Dermis microvascular lymphatic vessel endothelial cell (primary cell): ENCODE measurements at places on chromosomes 16 and 17.

DNA sequence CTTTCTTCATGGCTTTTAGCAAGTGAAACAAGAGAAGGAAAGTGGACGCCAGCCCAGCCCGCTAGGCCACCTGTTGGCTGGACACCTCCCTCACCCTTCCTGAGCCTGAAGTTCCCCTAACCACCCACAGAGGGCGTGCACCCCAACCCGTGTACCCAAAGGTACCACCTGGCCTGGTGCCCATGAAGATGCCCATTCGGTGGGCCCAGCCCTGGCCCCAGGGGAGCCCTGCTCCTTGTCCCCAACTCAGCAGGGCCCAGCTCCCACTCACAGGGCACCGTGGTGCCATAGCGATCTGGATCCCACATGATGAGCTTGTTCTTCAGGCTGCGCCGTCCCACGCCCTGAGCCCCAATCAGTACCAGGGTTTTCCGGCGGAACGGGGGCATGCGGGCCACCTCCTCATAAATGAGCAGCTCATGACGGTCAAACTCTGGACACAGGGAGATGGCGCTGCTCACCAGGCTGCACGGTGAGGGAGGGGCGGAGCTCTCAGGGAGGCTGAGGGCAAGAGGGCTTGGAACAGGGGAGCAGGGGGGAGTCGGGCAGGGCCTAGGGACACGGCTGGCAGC, 26.8 kb downstream of the MPP2 start:
- peak; percentile 14 for DNase-seq

- no peak for DNase-seq
Measured at GRCh38 chr17:57970710-57971109, 15.5 kb upstream of the CUEDC1 start.

DNA sequence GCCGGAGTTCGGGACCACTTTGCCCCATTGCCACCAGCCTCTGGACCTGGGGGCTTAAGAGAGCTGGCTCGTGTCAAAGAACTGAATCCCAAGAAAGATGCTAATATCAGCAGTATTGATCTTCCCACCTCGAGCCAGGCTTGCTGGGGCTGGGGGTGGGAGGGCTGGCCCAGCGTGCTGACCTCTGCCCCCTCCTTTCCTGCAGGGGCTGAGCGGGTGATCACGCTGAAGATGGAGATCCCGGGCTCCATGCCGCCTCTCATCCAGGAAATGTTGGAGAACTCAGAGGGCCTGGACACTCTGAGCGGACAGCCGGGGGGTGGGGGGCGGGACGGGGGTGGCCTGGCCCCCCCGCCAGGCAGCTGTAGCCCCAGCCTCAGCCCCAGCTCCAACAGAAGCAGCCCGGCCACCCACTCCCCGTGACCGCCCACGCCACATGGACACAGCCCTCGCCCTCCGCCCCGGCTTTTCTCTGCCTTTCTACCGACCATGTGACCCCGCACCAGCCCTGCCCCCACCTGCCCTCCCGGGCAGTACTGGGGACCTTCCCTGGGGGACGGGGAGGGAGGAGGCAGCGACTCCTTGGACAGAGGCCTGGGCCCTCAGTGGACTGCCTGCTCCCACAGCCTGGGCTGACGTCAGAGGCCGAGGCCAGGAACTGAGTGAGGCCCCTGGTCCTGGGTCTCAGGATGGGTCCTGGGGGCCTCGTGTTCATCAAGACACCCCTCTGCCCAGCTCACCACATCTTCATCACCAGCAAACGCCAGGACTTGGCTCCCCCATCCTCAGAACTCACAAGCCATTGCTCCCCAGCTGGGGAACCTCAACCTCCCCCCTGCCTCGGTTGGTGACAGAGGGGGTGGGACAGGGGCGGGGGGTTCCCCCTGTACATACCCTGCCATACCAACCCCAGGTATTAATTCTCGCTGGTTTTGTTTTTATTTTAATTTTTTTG, 8.5 kb downstream of the GJD3 start:
- DNase-seq = no peak

DNA sequence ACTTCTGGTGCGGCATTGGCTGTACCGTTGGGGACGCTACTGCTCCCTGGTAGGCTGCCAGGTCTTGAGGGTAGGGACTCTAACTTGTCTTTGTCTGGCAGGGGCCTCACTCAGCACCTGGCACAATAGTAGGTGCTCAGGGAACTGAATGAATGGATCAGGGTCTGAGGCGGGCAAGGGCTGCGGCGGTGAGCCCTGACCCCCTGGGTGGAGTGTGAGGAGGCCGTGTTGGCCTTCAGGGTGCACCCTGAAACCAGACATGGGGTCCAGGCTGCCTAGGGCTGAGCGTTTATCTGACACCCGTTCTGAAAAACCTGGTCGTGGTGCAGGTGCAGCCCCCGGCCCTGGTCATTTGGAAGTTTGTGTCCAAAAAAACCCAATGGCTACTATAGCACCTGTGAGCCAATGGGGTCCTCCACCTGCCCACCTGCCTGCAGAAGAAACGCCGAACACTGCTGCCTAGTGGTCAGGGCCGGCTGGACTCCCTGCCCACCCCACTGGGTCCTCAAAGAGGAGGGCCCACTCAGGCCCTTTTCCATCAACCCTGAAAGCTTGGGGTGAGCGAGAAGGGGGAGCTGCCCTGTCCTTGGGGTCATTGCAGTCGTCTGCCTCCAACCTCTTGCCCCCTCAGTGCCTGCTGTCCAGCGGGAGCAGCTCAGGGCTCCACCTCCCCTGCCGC, 4.9 kb upstream of the ATP6V0C start:
- no peak for DNase-seq

DNA sequence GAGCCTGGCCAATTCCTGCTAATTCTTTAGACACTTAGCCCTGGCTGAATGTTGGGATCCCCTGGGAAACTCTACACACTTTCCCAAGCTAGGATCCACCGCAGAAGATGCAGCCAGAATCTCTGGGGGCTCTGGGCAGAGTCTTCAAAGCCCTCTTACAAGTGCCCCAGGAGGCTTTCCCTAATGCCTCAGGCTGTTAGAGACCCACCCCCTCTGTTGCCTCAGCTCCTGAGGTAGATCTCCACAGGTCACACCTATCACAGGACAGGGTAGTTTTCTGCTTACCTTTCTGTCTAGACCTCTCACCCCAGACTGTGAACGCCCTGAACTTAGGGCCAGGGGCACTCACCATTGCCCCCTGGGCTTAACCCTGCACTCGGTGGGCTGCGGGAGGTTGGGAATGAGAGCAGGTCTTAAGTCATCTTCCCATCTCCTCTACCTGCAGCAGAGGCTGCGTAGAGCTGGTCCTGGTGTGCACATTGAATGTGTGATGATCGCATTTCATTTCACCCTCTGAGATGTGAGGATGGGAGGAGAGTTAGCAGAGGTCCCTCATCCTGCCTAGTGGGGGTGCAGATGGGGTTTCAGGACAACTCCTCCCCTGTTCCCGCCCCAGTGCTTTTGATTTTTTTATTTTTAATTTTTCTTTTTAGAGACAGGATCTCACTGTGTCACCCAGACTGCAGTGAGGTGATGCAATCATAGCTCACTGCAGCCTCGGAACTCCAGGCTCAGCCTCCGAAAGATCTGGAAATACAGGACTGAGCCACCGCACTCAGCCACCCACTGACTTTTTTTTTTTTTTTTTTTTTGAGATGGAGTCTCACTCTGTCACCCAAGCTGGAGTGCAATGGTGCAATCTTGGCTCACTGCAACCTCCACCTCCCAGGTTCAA, 89.0 kb upstream of the LHX1 start:
- DNase-seq = no peak

GRCh38 chr17:42325026-42325425, 36.7 kb downstream of the STAT5A start:
- peak; percentile 74 for DNase-seq

- DNase-seq = no peak
Measured at GRCh38 chr17:5715478-5715877, 131.2 kb upstream of the NLRP1 start.

DNA sequence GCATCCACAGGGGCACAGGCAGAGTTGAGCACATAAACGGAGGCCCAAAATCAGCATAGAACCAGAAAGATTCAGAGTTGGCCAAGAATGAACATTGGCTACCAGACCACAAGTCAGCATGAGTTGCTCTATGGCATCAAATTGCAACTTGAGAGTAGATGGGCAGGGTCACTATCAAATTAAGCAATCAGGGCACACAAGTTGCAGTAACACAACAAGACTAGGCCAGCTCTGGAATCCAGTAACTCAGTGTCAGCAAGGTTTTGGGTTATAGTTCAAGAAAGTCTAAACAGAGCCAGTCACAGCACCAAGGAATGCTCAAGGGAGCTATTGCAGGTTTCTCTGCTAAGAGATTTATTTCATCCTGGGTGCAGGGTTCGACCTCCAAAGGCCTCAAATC, 12.9 kb downstream of the G6PC1 start:
- DNase-seq = no peak

DNA sequence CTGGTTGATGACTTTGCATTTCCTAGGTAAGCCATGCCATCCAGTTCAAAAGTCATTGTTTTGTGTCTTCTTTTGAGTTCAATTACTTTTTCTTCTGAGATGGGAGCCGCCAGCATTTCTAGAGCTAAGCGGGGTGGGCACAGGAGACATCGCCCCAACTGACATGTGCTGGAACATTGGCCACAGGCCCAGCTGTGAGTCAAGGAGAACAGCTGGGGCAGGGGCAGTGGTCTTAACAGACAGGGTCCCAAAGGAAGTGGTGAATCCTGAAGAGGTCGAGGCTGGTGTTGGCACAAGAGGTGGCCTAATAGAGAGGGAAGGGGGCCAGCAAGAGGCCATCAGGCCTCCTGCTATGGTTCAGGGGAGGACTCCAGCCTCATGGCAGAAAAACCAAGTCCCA, 17.1 kb downstream of the RAB11FIP4 start:
- DNase-seq = no peak

GRCh38 chr16:28171816-28172215, 39.9 kb downstream of the XPO6 start:
- no peak for DNase-seq

GRCh38 chr16:23240994-23241393, 58.4 kb downstream of the SCNN1G start:
- DNase-seq = no peak

DNA sequence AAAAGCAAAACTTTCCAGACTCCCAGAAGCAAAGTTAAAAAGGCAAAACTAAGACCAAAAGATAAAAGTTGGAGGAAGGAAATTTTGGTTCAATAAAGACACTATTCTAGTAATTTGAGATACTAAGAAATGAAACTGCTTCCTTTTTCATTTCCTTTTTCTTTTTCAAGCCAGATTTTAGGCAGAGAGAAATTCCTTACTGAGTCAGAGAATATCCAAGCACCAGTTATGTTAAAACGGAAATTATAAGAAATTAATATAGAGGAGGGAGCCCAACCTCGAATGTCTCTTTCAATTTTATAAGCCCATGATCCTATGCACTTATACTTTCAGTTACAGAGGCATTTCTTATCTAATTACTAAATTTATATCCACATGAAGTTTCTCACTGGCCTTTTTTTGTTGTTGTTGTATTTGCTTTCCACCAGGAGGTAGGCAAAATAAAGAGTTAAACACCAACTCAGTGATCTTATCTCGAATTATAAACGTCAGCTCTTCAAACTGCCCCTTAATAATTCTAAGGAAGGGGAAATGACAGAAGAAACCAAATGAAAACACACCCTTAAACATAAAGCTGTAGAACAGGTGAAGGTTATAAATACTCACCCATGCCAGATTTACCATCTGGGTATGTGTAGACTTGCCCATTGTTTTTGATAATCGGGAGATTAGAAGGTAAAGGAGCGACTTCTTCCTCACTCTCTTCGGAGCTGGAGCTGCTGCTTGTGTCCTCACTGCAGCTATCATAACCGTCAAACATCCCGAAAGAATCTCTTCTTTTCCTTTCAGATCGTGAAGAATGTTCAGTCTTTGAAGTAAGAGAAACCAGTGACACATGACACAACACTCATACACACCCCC, 35.2 kb downstream of the MBTD1 start:
- peak; percentile 29 for DNase-seq

GRCh38 chr17:76050538-76051467, 21.5 kb downstream of the SRP68 start:
- DNase-seq = no peak

GRCh38 chr17:1003972-1004768, 7.2 kb downstream of the TIMM22 start:
- peak; percentile 51 for DNase-seq

GRCh38 chr17:62581764-62582163, 45.7 kb upstream of the MRC2 start:
- DNase-seq = no peak

- no peak for DNase-seq
Measured at GRCh38 chr17:41553987-41554680, 17.7 kb downstream of the KRT9 start.

GRCh38 chr16:57694231-57694724, 328 bp upstream of the DRC7 start:
- no peak for DNase-seq

- no peak for DNase-seq
Measured at GRCh38 chr16:6279286-6279685, 1053.4 kb upstream of the RBFOX1 start.
